NCI-H446 (cell line): ENCODE measurements at places on chromosomes 5 and 9.
A peak's percentile ranks its signal among the peaks of the same experiment; 100 is the strongest.

DNA sequence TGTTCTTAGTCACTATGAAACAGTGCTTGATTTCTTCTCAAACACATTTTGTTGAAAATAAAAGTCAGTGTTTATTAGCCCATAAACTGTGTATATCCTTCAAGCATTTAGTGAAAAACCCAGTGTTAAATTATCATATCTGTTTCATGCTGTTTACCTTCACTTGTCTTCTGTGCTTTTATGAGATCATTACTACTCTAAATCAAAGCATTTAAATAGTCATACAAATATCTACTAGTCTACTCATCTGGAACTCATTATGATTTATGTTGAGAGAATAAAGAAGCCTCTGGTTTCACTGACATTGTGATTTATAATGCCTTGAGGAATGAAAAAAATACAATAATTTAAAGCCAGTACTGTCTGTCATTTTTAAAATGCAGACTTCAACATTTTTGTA lies 366.5 kb downstream of the SLCO4C1 start:
- no peak for DNase-seq

DNA sequence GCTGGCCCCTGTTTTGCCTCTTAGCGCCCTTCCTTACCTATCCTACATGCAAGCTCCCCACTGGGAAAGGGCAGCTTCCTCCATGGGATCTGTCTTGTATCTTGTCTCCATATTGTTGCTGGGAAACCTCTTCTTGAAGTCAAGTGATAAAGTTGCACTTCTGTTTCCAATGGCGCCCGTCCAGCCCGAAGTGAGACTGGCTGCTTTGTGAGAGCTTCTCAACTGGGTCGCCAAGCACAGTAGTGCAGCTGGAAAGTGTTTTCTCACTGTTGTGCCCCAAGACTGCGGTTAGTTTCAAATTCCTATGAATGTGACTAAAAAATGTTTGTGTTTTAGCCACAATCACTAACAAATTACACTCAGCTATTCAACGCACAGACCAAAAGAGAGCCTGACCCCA lies 506.6 kb upstream of the MPDZ start:
- no peak for DNase-seq

DNA sequence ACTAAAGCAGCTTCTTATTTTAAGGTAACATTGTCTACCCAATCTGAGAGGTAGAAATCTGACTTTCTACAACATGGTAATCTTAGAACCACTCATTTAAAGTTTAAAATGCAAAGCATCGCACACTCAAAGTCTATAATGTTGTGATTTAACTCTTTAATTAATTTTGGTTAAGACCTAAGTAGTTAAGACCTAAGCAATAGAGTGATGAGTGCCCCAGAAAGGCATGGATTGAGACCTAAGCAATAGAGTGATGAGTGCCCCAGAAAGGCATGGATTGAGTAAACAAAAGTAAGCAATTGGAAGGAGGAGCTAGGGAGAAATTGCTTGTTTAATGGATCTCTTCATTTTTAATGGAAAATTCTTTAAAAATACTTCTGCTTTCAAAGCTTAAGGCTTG lies 86.8 kb downstream of the NLN start:
- no peak for DNase-seq

- DNase-seq = no peak
Observed at GRCh38 chr9:125549039-125549438, 158.0 kb downstream of the MAPKAP1 start.

DNA sequence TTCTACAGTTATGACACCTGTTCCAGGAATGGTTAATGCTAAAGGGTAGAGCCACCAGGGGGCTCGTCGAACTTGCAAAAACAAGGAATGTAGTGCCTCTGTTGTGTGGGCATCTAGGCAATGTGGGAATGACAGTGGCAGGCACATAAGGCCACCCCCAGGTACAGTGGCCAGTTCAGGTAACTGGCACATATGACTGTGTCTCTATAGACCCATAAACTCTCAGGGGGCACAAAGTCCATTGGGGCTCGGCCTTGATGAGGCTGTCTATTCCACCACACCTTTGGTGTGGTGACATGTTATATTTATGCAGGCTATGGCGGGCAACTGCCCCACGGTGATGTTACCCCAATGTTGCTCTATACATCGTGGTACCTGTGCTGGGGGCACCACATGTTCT lies 59.6 kb upstream of the FAM120A start:
- no peak for DNase-seq

DNA sequence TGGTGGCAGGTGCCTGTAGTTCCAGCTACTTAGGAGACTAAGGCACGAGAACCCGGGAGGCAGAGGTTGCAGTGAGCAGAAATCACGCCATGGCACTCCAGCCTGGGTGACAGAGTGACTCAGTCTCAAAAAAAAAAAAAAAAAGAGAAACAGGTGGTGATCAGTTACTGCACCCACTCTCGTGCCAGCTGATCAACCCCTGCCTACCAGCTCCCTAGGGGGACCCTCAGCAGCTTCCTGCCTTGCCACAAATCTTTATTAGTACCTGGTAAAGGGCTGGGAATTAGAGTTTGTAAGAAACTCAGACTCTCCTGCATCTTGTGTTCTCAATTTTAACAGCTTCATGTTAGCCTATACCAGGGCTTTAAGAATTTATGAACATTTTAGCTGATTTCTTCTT lies 914.9 kb downstream of the EFNA5 start:
- no peak for DNase-seq

- DNase-seq = no peak
Observed at GRCh38 chr9:81980568-81980967, 8.0 kb upstream of the SPATA31D1 start.

DNA sequence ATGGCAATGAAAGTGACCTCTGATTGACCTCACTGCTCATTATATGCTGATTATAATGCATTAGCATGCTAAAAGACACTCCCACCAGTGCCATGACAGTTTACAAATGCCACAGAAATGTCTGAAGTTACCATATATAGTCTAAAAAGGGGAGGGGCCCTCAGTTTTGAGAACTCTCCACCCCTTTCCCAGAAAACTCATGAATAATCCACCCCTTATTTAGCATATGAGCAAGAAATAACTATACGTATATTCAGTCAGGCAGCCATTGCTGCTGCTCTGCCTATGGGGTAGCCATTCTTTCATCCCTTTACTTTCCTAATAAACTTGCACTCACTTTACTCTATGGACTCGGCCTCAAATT lies 163.1 kb downstream of the ESM1 start:
- DNase-seq = no peak

GRCh38 chr9:69905286-69905685 lies 84.7 kb downstream of the CFAP95 start:
- DNase-seq = no peak

- peak; percentile 60 for DNase-seq
Observed at GRCh38 chr5:87400305-87400899, 12.3 kb downstream of the CCNH start.

GRCh38 chr5:135821061-135821801 lies 13.2 kb upstream of the SLC25A48 start:
- DNase-seq = no peak

- no peak for DNase-seq
Observed at GRCh38 chr5:160029004-160029403, 20.1 kb downstream of the TTC1 start.

DNA sequence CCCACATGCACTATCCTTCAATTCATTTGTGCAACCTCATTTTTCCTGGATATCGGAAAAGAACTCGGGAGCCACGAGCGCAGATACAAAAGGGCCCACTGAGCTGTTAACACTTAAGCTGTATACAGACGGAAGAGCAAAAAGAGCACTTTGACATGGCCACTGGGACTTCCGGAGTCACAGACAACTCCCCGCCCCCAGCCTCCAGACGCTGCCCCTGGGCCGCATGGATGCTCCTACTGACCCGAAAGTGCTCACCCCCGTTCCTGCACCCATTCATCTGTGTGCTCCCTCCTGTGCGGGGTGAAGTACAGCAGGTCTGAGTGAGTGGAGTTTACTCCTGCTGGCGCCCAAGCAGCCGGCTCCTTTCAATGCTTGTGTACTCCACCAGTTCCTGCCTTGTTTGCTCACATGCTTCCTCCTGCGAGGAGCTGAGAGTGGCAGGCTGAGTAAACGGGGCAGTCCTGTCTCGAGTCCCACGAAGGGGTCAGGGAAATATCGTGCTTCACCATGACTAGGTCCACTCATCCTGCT lies 901.0 kb upstream of the CTNND2 start:
- no peak for DNase-seq

DNA sequence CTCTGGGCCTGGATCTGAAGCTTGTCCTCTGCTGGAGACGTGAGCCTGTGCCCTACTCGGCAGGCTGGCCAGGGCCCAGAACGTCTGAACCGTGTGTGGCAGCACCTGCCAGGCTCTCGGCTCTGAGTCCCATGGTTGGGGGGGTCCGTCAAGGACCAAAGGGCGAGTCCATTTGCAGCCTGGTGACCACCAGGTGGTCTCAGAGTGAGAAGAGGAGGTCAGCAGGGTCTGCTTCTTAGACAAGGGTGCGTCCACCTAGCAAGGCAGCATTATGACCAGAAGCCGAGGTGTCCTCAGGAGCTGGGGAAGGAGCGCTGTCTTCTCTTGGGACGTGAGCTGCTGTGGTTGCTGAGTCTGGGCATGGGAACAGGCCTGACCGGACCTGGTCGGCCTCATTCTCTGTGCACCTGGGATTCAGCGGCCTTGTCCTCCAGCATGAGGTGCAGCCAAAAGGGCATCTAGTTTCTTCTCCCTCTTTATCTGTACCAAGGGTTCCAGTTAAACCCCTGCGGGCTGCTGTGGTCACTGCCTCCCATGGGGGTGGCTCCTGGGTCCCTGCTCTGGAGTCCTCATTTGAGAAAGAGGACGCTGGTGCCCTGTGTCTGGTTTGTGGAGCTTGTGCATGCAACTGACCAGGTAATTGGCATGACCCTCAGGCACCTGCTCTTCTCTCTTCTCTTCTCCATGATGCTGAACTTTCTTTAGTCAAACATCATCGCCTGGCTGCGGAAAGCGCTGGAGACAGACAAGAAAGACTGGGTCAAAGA lies 14.4 kb downstream of the EXOC3 start:
- DNase-seq = no peak

- no peak for DNase-seq
Observed at GRCh38 chr5:127884416-127884815, 181.2 kb downstream of the CCDC192 start.

DNA sequence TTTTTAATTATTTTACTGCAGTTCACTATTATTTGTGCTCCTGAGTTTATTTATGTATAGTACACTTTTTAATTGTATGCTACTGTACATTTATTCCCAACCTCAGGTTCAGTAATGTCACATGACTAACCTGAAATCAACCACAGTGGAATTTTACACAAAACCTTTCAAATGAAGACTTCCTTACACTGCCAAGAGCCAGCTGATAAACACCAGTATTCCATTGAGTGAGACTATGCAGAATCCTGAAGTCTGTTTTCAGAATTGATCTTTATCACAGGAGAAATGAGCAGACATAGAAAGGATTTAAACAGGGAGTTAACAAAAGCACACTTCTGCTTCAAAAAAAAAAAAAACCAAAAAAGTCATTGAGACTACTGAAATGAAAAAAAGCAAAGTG lies 219.5 kb downstream of the PRR16 start:
- DNase-seq = no peak

DNA sequence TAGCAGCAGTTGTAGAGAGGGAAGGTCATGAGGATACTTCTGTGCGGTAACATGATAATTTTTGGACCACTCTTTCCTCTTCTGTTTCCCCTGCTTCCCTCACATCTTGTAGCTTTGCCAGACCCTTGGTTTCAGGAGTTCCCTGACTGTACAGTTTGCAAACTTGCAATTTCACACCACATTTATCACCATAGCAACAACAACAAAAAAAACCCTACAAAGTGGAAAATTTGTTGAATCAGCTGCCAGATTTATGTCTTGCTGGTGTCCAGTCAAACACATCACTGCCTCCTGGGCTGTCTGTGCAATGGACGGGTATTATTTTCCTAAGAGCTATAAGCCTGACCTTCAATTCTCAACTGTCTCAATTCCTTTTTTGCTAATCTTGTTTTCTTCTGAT lies 751.6 kb downstream of the TLR4 start:
- no peak for DNase-seq

DNA sequence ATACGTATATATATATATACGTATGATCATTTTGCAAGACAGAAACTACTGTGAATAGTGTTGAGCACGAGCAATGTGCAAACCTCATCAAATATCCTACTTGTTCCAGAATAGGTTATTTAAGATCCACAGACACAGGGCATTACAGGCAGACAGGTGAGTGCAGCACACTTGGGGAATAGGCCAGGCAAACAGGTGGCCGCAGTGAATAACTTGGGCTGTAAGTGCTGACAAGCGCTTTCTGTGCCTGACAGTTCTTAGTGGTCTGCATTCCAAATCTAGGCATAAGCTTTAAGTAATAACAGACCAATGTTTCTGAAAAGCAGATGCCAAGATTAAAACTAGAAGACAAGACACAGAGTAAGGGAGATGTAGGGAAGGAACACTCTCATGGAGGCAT lies 77.9 kb downstream of the LHFPL2 start:
- DNase-seq = no peak

DNA sequence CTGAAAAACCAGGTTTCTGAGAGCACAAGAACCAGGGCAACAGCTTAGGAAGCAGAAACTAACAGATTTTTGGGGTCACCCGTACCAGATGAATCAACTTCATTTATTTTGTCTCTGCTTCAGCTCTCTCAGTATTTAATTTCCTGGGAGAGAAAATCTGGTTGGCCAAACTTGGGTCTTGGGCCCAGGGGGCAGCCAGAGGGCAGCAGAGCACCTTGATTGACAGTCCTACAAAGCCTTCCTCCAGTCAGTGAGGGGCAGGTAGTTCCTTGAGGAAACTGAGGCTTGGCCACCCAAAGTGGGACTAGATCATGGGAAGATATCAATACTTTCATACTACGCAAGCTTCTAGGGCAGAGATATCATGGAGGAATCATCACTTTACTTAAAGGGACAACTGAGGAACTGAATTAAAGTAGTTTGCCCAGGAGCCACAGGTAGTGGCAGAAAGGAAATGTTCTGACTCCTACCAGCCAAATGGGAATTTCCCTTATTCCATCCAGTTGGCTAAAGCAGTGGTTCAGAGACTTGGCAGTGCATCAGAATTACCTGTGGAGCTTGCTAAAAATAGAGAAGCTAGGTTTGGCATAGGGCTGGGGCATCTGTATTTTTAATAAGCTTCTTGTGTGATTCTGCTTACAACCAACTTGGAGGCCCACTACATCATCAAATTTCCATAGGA lies 21.5 kb upstream of the ARHGAP26 start:
- DNase-seq = no peak

GRCh38 chr9:26949637-26950069 lies 2.6 kb upstream of the PLAA start:
- no peak for DNase-seq

- no peak for DNase-seq
Observed at GRCh38 chr5:77003246-77003645, 27.0 kb upstream of the AGGF1 start.
